ENCODE measurements at places on chromosomes 12 and 14.

DNA sequence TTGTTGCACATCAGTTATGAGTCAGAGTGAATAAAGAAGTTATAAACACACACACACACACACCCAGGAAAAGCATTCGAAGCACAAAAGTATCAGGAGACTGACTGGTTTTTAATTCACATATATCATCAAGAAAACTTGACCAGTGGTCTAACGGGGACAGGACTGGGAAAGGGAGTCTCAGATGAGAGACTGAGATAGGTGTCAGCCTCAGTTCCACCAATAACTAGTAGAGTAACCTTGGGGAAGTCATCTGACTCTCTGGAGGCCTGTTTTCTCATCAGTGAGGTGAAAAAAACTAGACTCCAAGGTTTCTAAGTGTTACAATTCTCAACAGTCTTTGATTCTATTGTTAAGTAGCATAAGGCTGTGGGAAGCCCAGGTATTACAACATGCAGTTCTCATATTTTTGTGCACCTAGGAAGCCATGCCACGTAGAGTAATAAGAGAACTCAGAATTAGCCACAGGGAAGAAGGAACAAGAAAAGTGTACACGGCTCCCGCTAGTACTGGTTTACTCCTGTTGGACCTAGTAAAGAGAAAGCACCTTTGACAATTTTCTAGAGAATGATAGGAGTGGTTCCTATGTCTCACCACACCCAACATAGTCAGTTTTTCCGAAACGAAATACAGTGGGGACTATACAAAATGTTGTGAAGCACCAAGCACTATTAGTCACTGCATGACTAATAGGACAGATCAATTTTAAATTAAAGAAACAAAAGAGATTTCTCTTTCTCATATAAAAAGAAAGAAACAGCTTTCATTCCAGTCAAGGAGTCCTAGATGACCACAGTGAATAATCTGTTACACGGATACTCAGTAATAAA is 5.0 kb downstream of the PPTC7 start:
- DNase-seq = no peak

DNA sequence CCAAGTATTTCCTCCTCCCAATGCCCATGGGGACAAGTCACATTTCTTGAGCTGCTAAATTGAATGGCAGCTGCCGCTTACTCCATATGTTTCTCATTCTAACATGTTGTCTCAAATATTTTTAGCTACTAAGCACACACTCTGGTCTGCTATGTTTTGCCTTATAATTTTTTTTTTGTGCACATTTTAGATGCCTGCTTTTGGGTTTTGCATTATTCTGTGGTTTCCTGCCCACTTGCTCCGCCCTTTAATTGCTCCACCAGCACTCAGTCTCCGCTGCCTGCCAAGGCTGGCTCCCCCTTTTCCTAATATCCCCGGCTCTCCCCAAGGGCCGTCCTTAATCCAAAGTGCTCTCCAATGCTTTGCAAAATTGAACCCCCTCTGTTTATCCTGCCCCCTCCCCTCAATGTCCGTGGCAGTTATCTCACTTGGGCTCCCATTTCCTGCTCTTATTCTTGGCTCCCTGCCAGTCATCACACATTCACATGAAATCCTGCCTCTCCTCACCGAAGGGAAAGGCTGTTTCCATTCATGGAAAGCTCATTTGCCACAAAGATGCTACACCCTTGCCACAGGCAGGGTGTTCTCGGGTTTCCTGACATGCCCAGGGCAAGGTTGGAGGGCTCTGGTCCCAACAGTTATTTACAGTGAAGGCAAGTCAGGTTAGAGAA is 79.4 kb downstream of the C12orf75 start:
- DNase-seq = no peak

GRCh38 chr14:23321572-23322547 is 603 bp downstream of the PABPN1 start:
- DNase-seq = peak; percentile 20

GRCh38 chr12:3989218-3989550 is 116.0 kb upstream of the PARP11 start:
- no peak for DNase-seq

- no peak for DNase-seq
These were observed 466.0 kb upstream of the RGS6 start for GRCh38 chr14:71466251-71466650.

- no peak for DNase-seq
These were observed 410.7 kb downstream of the TMEM117 start for GRCh38 chr12:44246482-44247105.

GRCh38 chr14:24903337-24903736 is 146.6 kb downstream of the STXBP6 start:
- DNase-seq = no peak

GRCh38 chr14:75144944-75145343 is 18.1 kb upstream of the NEK9 start:
- no peak for DNase-seq

GRCh38 chr14:59576332-59577294 is at the start of gene CCDC175:
CCDC175 (minus strand) TSS chr14:59576812; CDS start chr14:59576775, 37 bp downstream.
- DNase-seq = peak; percentile 29

DNA sequence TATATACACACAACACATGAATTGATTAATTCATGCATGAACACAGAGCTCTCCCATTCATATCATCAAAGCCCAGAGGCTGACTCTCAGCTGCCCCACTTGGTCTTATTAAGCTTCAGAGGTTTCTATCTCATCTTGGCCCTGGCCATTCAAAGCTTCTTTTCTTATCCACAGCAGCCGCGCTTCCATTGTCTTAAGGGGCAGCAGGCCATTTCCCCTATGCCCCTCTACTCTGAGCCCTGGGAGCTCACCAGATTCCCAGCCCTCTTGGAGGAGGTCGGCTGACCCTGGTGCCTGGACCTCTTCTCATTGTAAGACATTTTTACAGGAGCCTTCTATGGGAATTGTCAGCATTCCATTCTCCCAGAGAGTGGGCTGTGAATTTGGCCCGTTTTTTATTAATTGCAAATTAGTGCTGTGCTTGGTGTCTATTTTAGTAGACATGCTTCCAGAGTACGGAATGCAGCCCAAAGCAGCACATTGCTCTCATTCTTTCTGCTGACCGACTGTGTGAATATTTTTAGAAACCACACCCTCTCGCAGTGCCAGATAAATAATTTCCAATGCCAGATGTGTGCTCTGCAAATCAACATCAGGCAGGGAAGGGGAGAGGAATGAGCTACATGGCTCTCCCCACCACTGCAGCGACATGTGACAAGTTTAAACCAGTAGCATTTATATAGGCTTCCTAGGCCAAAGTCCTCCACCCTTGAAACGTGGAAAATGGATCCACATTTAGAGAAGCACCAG is 58.5 kb downstream of the NUAK1 start:
- no peak for DNase-seq

- DNase-seq = no peak
These were observed 127.7 kb upstream of the MAX start for GRCh38 chr14:65229748-65230728.

DNA sequence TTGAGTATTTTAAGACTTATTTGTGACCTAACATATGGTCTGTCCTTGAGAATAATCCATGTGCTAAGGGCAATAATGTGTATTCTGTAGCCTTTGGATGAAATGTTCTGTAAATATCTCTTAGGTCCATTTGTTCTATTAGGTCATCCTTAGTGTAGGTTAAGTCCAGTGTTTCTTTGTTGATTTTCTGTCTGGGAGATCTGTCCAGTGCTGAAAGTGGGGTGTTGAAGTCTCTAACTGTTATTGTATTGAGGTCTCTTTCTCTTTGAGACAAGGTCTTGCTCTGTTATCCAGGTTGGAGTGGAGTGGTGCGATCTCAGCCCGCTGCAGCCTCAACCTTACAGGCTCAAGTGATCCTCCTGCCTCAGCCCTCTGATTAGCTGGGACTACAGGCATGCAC is 108.0 kb downstream of the FIGNL2 start:
- DNase-seq = no peak

- no peak for DNase-seq
These were observed 4.4 kb downstream of the ZBTB42 start for GRCh38 chr14:104805326-104805678.

DNA sequence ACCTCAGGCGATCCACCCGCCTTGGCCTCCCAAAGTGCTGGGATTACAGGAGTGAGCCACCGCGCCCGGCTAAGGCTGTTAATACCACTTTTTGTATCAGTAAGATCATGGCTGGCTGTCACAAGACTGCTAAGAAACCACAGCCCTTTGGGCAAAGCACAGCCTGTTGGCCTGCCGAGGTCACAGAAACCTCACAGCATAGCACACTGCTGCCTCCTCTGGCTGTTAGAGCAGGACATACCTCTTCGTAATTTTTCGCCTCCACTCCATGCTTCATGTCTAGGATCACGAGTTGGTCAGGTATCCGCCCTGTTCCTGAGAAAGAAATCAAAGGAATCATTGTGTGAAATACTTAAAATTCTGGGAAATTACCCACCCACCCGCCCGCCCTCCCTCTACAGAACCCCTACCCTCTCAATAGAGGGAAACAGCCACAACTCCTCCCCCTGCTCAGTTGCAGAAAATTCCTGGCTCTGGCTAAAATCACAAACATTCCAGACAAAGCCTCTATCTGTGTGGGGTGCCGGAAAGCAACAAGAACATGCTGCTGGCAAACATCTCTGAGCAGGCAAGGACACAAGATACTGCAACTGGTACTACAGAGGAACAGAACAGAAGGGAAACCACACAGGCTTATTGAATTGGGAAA is 20.7 kb upstream of the NEK9 start:
- DNase-seq = no peak

- DNase-seq = no peak
These were observed 131.6 kb downstream of the ADGRD1 start for GRCh38 chr12:131085125-131085815.

DNA sequence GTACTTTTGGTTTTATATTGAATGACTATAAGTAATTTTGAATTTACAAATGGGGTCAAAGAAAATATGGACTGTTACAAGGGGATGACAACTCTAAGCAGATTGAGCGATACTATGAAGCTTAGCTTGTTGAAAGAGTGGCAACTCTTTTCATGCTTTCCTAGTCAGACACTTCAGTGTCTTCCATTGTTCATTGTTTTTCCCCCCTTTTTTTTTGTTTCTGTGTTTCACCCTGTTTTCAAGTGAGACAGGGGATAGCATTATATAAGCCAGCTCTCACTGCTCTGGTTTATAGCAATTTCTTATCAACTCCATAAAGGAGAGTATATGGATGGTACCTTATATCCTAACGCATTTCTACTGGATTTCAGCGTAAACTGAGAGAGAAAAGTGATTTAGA is 24.6 kb downstream of the PEBP1 start:
- no peak for DNase-seq

DNA sequence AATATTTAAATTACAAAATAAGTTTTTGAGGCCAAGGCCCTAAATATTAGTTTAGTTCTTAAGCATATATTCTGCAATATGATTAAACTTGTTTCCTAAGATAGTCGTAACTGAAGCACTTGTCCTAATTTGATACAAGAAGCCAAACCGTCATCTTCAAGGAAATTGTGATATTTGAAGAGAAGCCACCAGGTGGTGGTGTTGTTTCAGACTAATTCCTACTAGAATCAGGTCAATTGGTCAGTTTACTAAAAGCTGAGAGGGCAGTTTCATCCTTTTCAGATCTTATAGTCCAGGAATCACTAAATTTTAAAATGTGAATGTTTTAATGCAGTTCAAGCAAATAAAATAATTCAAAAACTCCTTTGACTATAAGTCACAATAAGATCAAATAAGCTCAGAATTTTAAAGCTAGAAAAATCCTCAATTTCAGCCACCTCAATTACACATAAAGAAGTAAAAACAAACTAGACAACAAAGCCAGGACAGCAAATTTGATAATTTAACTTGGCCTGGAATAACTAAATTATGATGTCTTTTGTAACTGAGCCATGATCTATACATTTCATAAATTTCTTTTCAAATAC is 7.1 kb upstream of the ARL1 start:
- DNase-seq = no peak

DNA sequence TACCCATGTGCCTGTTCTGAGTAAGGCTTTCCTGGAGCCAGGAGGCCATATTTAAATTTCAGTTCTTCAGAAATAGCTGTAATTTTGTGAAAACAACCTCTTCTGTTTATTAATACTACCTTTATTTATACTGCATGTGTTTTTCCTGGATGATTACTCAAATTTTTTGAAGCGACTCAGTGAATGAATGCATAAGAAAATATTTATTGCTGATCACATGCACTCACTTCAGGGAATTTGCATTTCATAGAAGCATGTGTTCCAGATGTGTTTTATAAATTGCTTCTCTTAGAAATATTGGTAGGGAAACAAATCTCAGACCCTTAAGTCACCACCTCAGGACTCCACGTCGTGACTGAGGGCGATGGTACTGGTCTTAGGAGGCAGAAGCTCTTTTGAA is 21.8 kb upstream of the DCN start:
- DNase-seq = no peak

GRCh38 chr12:63066136-63066535 is 84.9 kb downstream of the AVPR1A start:
- no peak for DNase-seq

- DNase-seq = no peak
These were observed 40.2 kb downstream of the TEAD4 start for GRCh38 chr12:2999265-2999841.

- no peak for DNase-seq
These were observed 326.8 kb downstream of the CCDC91 start for GRCh38 chr12:28517101-28517500.

DNA sequence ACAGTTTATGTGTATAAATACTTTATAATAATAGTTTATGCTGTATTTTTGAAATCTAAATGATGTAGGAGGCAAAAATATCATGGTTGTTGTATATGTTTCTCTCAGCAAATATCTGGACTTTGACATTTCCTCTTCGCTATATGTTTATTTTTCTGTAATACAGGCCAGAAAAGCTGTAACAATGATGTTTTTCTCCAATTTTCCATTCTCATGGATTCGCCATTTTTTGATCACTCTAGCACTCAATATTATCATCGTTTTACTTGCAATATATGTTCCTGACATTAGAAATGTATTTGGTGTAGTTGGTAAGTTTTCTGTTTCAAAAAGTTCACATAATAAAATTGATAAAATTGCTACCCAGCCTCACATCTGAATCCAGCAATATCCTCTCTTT is 70.6 kb downstream of the SLC38A6 start:
- no peak for DNase-seq

DNA sequence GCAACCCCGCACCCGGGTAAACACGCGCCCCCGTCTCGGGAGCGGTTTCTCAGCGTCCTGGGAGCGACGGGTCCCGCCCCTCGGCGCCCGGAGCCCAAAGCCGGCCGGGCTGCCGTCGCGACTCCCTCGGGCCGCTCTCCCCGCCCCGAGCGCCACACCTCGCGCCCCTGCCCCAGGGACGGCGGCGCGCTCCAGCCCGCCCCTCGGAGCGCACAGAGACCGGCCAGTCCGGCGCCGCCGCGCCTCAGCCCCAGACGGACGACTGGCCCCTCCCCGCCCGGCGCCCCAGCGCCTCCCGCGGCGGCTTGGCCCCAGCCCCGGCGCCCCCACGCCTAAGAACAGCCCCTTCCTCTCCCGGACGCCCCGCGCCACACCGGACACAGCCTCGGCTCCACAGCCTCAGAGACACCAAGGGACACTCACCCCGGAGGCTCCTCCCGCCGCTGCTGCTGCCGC is 411 bp downstream of the BTBD7 start:
- no peak for DNase-seq

DNA sequence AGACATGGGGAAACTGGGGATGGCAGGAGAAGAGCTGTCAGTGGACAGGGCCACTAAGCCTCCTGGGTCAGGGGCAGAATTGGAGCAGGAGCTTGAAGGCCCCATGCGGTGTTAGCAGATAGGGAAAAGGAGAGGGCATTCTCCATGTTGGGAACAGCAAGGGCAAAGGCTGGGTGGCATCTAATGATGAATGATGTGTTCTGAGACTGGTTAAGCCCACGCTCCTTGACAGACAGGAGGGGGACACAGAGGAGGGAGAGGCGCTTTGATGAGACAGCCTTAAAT is 63.0 kb downstream of the CLMN start:
- DNase-seq = no peak

Data from activated naive CD4-positive, alpha-beta T cell (primary cell).